IgD-negative memory B cell (primary cell): ENCODE measurements at places on chromosomes 5 and 9. TPM values are rescaled to one million over a fixed set of nuclear protein-coding genes. Genes with fewer than 3 reads are reported as not detected.

The TAF1L gene
- polyA plus RNA-seq, result not detected

The ARHGEF28 gene
- not detected for polyA plus RNA-seq

The HARS2 gene
- 19.0 TPM for polyA plus RNA-seq

The SLC4A9 gene
- not detected for polyA plus RNA-seq

The ROPN1L gene
- 0.48 TPM for polyA plus RNA-seq

The LRRC26 gene
- not detected for polyA plus RNA-seq

The LRRC19 gene
- polyA plus RNA-seq, result not detected

The GFPT2 gene
- polyA plus RNA-seq, result 0.19 TPM

The SMIM33 gene
- polyA plus RNA-seq, result not detected

The CNTFR gene
- polyA plus RNA-seq, result not detected

The HTR1A gene
- polyA plus RNA-seq, result not detected

The RNF183 gene
- not detected for polyA plus RNA-seq

The LCN1 gene
- not detected for polyA plus RNA-seq

The SNCAIP gene
- not detected for polyA plus RNA-seq

The ERP44 gene
- polyA plus RNA-seq, result 45.3 TPM

The FCN2 gene
- not detected for polyA plus RNA-seq

The BTNL9 gene
- polyA plus RNA-seq, result 5.1 TPM

The STOML2 gene
- 89.9 TPM for polyA plus RNA-seq

The ADGRD2 gene
- not detected for polyA plus RNA-seq

The C7 gene
- polyA plus RNA-seq, result not detected

The GLIPR2 gene
- polyA plus RNA-seq, result 36.2 TPM

The KLF9 gene
- 3.3 TPM for polyA plus RNA-seq

The HCN1 gene
- not detected for polyA plus RNA-seq

The AQP7 gene
- polyA plus RNA-seq, result not detected

The RELL2 gene
- 5.9 TPM for polyA plus RNA-seq

The ECSCR gene
- polyA plus RNA-seq, result not detected

The GRIA1 gene
- polyA plus RNA-seq, result not detected

The TMEM252 gene
- not detected for polyA plus RNA-seq

The C9 gene
- not detected for polyA plus RNA-seq

The PHF24 gene
- 0.06 TPM for polyA plus RNA-seq

The LCN6 gene
- polyA plus RNA-seq, result not detected

The PCDHB12 gene
- polyA plus RNA-seq, result not detected

The PRSS3 gene
- polyA plus RNA-seq, result not detected

The PTGDS gene
- polyA plus RNA-seq, result not detected

The RIOK2 gene
- polyA plus RNA-seq, result 19.3 TPM

The P4HA2 gene
- 0.26 TPM for polyA plus RNA-seq

The S100Z gene
- 5.3 TPM for polyA plus RNA-seq

The RNF180 gene
- not detected for polyA plus RNA-seq

The CDX1 gene
- polyA plus RNA-seq, result not detected

The SLIT3 gene
- polyA plus RNA-seq, result not detected

The DMRT3 gene
- not detected for polyA plus RNA-seq

The DMRTA1 gene
- not detected for polyA plus RNA-seq

The FOCAD gene
- 5.3 TPM for polyA plus RNA-seq

The GBA2 gene
- polyA plus RNA-seq, result 34.6 TPM

The SLC45A2 gene
- polyA plus RNA-seq, result not detected

The TMEM203 gene
- polyA plus RNA-seq, result 106 TPM

The SLC46A2 gene
- not detected for polyA plus RNA-seq

The GLDC gene
- polyA plus RNA-seq, result 1.0 TPM

The GPR151 gene
- polyA plus RNA-seq, result not detected

The ADRA1B gene
- polyA plus RNA-seq, result not detected

The GDA gene
- polyA plus RNA-seq, result not detected

The GAS1 gene
- 0.26 TPM for polyA plus RNA-seq

The CBY3 gene
- 0.64 TPM for polyA plus RNA-seq

The CA9 gene
- not detected for polyA plus RNA-seq

The UNC13B gene
- polyA plus RNA-seq, result not detected

The IDNK gene
- 20.9 TPM for polyA plus RNA-seq
